Pancreas (tissue), 10 donors: ENCODE measurements at places on chromosomes 6 and 20. TPM values are rescaled to one million over a fixed set of nuclear protein-coding genes. Genes with fewer than 3 reads are reported as not detected.

DNA sequence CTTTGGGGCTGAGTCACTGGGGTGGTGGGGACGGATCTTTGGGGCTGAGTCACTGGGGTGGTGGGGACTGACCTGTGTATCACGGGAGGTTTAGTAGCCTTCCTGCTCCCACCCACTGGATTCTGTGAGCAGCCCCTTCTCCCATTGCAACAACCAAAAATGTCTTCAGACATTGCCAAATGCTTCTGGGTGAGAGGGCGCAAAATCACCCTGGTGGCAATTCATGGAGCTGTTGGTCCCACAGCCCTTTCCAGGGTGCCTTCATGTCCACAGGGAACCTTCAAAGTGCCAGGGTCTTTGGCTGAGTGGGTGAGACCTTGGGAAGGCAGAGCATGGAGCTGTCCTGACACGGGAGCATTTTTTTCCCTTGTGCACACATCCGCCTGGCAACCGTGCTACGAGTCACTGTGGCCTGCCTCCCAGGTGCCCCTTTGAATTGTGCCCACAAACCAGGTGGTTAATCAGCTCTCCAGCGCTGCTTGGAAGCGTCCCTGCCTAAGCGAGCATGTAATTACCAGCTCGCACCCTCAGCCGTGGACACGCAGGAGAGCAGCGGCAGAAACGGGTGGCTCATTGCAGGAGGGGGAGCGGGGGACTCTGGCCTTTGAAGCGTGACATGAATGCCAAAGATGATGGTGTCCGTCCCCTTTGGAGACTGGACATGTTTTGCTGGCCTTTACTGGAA, 27.4 kb upstream of the APCDD1L start:
- H3K4me3 ChIP-seq = no peak overlapping the region
- H3K27me3 ChIP-seq = peaks cover 11% of the 10 kb centered on the region
- H3K36me3 ChIP-seq = no peaks in the 10 kb centered on the region

DNA sequence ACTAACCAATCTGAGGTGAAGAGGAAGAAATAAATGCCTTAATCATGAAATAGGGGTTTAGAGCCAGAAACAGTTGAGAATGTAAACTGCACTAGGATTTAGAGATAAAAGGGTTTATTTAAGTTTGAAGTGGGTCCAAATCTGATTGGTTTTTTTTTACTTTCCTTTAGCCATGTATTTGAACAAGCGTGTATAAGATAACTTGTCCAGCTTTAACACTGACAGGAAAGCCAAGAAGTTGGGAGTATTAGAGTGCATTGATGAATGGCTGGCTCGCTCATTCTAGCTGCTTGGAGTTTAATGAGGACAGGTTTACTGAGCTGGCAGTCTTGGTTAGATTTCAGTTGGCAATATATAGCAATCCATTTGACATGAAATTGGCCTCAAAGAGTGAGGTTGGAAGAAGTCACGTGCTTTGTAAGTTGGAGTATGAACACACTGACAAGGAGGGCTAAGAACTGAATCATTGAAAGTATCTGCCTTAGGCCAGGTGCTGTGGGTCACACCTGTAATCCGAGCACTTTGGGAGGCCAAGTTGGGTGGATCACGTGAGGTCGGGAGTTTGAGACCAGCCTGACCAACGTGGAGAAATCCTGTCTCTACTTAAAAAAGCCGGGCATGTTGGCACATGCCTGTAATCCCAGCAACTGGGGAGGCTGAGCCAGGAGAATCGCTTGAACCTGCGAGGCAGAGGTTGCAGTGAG, 13.7 kb downstream of the SRSF3 start:
- H3K27me3 ChIP-seq = no peaks in the 10 kb centered on the region
- peak; percentile 71 for DNase-seq
- H3K4me1 ChIP-seq = peaks cover 39% of the 10 kb centered on the region
- peaks cover 36% of the 10 kb centered on the region for H3K36me3 ChIP-seq
- peak overlapping the region; percentile 57 for H3K27ac ChIP-seq
- no peak overlapping the region for H3K4me3 ChIP-seq

DNA sequence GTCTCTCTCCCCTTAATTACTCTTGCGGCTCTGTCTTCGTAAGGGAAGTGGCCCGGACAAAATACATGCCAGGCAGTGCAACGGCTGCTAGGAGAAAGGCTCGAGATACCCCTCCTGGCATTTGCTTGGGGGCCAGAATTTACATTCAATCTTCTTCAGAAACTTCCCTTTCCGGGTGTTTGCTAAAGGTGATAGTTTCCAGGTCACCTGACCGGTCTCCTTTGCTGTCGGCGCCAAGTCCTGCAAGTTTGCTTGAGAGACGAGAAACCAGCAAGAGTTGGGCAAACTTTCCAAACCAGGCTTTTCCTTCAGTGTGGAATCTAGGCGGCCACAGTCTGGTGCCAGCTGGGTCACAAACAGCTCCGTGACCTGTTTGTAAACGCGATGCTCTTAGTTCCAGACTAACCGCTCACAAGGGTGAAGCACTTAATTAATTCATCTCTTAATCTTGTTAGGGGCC, 563 bp upstream of the SRSF3 start:
- peaks cover 11% of the 10 kb centered on the region for H3K36me3 ChIP-seq
- no peaks in the 10 kb centered on the region for H3K27me3 ChIP-seq
- peak overlapping the region; percentile 97 for H3K27ac ChIP-seq
- H3K4me3 ChIP-seq = peak overlapping the region; percentile 81
- H3K4me1 ChIP-seq = peaks cover 16% of the 10 kb centered on the region

DNA sequence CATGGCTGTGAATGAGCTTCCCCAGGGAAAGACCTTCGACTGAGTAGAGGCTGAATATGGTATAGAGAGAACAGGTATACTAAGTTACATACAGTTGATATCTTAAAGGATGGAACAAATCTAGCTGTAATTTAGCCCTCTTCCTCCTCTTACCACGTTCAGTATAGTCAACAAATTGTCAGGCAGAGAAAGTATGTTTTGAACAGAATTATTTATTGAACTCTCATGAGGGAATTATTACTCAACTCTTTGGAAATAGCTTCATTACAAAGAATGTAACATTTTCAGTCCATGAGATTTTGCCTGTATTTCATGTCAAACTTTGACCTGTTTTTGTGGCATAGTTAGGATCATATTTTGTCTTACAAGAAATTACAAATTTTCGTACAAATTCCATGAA, 63.0 kb downstream of the SH3BGRL2 start:
- no peak for DNase-seq
- no peak overlapping the region for H3K27ac ChIP-seq
- no peak overlapping the region for H3K4me3 ChIP-seq
- no peaks in the 10 kb centered on the region for H3K4me1 ChIP-seq

Gene CDH26
- 0.13 TPM for total RNA-seq

Gene GNMT
- 118 TPM for total RNA-seq
